Omental fat pad (tissue), 4 donors: ENCODE measurements at places on chromosomes 7 and 10.

- DNase-seq = no peak
Observed at GRCh38 chr10:108132303-108132702, 967.8 kb upstream of the SORCS1 start.

- no peak for DNase-seq
Observed at GRCh38 chr7:45347804-45348203, 190.2 kb downstream of the RAMP3 start.

DNA sequence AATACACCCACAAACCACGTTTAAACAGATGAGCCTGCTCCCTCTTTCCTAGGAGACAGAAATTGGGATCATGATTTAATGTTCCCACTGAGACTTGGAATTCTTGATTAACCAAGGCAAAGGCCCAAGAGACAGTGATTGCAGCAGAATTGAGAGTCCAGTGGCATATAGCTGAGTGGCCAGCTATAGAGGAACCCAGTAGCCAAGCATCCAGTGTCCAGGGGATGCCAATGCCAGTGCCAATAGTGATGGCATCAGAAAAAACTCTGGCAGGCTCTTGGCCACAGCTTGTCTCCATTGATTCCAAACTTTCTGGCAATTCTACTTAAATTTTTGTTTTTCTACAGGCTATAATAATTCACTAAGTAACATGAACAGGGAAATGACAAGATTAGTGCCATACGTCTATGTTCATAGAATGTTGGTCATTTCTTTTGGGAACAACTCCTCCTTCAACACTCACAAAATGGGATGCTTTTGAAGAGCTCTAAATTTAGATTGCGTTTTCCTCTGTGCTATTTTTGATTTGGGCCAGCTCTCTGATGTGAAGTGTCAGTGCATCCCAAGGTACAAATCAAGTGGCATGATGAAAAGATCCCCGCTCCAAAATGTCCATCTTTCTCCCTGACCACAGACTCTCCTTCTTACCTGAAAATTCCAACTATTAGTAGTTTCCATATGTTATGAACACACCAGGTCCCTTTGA lies 83.1 kb upstream of the A1CF start:
- no peak for DNase-seq

GRCh38 chr7:115964799-115965198 lies 65.8 kb downstream of the TFEC start:
- DNase-seq = no peak

DNA sequence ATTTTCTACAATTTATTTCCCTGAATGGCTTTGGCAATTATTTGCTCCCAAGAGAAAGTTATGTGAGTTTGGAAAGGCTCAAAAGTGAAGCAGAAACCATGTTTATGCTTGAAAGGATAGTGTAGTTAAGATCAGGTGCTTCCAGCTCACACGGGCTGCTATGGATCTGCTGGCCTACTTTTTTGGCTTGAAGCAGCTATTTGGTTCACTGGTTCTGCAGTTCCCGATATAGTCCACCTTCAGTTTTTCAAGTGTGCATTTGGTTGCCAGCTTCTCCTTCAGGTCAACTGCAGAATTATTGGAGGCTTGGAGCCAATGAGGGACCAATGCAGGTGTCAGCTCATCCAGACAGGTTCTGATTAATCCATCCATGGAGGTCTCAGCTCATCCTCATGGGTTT lies 484.3 kb upstream of the SEMA3A start:
- DNase-seq = no peak
